ENCODE measurements at places on chromosomes 3 and 15.
A peak's percentile ranks its signal among the peaks of the same experiment; 100 is the strongest.

DNA sequence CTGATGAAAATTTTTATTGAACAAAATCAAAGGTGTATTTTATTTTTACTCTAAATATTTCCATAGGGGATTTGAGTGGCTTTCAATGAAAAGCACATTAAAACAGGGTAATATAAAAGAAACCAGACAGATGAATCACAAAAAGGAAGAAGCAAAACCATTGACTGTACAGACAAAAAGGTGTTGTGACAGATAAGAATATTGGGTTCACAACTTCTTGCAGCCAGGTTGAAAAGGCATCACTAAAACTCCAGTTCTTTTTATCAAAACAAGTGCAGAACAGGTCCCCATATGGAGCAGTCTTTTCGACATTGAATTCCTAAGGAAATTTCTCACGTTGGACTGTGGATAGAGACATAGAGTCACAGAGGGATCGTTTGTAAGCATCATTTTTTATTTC lies 53.8 kb downstream of the AGTR1 start:
- no peak for DNase-seq

DNA sequence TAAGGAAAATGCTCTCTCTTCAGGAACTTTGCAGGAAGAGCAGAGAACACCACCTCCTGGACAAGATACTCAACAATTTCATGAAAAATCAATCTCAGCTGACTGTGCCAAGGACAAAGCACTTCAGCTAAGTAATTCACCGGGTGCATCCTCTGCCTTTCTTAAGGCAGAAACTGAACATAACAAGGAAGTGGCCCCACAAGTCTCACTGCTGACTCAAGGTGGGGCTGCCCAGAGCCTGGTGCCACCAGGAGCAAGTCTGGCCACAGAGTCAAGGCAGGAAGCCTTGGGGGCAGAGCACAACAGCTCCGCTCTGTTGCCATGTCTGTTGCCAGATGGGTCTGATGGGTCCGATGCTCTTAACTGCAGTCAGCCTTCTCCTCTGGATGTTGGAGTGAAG lies 200.5 kb downstream of the AKAP13 start:
- DNase-seq = no peak

GRCh38 chr3:170244576-170244975 lies 22.4 kb downstream of the PRKCI start:
- DNase-seq = peak; percentile 4

GRCh38 chr3:36165509-36166290 lies 214.6 kb upstream of the STAC start:
- DNase-seq = no peak

- no peak for DNase-seq
Measured at GRCh38 chr15:38168467-38169070, 84.1 kb upstream of the SPRED1 start.

DNA sequence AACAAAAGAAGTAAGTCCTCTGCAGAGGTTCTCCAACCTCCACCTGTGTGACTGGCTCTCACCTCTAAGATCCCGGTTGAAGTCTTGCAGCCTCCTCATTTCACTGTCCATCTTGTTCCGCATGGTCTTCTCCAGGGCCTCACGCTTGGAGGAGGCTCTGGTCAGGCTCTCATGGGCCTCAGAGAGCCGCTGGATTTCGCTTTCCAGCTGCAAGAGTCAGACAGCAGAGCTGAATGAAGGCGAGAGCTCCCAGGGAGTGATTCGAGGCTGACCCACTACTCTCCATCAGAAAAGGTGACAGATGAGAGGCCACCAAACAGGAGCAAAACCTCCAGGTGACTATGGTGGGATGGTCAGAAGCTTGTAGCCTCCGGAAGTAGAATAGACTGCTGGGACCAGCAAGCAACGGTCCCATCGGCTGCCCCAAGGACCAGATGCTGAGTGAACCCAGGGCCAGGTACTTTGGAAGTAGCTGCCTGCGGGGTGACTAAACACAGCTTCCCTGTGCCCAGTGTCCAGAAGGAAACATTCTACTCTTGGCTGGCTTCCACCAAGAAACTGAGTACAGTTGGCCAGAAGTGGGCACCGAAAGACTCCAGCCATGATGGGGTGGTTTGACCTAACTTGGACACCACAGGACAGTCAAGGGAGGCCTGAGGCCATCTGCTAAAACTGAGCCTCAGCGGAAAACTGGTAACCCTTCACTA lies 7.9 kb downstream of the AMOTL2 start:
- DNase-seq = no peak

DNA sequence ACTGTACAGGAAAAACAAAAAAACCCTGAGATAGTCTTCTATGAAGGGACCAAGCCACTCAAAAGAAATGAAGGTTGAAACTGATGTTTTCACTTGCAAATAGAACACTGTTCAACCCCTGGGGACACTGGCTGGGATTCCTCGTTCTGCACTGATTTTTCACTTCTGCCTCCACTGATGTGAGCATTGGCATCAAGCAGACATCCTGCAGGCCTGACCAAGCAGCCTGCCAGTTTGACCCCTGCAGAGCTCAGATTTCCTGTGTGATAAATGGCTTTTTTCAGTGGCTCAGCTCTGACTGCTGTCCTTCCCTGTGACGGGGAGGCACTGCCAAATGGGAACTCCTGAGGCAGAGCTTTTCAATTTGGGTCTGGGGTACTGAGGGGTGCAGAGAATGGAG lies 50.0 kb downstream of the RASGRP1 start:
- no peak for DNase-seq
